NCI-H82 (cell line): ENCODE measurements at places on chromosomes 3 and 15.

- peak; percentile 51 for DNase-seq
These were observed 39.0 kb downstream of the CYP19A1 start for GRCh38 chr15:51299187-51300015.

- DNase-seq = no peak
These were observed 517.9 kb downstream of the MECOM start for GRCh38 chr3:169145540-169146178.

- peak; percentile 95 for DNase-seq
These were observed 570.1 kb upstream of the CBLB start for GRCh38 chr3:106438887-106439286.

- DNase-seq = no peak
These were observed 25.7 kb downstream of the PRKCI start for GRCh38 chr3:170247875-170248274.

GRCh38 chr3:134430174-134430573 is 55.6 kb downstream of the ANAPC13 start:
- DNase-seq = no peak

GRCh38 chr3:120506828-120507774 is 56.3 kb upstream of the FSTL1 start:
- peak; percentile 74 for DNase-seq

- no peak for DNase-seq
These were observed 2.3 kb downstream of the RBM5 start for GRCh38 chr3:50090984-50091383.

DNA sequence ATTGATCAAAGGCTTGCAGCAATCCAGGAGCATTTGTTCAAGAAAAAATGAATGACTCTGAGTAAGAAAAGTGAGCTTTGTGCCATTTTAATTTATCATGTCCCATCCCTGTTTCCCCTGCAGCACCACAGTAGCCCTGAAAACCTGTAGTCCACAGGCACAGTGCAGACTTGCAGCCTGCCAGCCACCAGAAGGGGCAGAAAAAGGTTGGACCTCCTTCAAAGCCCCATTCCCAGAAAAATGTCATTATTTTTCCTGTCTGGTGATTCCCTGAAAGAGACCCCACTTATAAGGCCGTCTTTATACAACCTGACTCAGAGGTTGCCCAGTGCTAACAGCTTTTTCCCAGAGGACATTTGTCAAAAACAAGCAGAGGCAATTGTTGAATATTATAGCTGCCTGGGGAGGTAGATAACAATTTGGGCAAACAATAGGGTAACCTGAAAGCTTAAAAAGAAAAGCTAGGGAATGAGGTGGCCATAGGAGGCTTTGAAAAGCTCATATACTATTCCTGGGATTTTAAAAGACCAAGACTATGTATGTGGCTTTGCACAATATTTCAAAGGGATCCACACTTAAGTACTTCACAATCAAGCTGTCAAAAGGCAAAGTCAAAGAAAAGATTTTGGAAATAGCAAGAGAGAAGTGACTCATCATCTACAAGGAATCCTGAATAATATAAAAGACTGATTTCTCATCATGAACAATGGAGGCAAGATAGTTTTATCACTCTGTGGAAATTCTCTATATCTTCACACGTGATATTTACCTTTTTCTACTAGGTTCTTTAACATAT is 136.8 kb upstream of the PLXNA1 start:
- DNase-seq = no peak

GRCh38 chr15:73321496-73322450 is 47.0 kb downstream of the HCN4 start:
- DNase-seq = peak; percentile 89

GRCh38 chr3:12325586-12326515 is 37.0 kb downstream of the PPARG start:
- DNase-seq = no peak

DNA sequence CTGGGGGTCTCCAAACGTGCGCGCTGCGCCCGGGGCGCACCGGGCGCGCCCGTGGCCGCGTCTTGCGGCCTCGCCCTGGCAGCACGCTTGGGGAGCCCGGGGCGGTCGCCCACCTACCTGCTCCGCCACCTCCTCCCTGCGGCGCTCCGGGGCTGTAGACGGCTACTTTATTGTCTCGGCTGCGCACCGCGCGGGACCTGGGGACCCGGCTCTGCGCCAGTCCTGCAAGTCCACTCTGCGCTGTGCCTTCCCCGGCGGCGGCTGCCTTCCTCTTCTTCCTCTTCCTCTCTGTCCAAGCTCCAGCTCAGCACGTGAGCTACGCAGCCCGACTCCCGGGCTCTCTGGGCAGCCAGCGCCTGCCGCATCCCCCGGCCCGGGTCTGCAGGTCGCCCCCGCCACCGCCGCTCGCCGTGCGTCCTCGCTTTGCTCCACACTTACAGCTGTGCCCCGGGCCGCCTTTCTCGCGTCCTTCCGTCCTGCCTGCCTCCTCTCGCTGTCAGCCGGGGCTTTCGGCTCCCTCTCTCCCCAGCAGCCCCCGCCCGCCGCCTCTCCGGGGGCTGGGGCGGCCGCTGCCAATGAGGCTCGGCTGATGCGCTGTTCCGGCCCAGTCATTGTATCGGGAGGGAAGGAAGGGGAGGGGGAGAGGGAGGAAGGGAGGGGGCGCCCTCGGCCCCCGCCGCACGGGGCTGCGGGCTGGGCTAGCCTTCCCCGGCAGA is 156.4 kb upstream of the FRMD4B start:
- no peak for DNase-seq

- DNase-seq = no peak
These were observed 94.7 kb downstream of the LRRC28 start for GRCh38 chr15:99345832-99346462.

DNA sequence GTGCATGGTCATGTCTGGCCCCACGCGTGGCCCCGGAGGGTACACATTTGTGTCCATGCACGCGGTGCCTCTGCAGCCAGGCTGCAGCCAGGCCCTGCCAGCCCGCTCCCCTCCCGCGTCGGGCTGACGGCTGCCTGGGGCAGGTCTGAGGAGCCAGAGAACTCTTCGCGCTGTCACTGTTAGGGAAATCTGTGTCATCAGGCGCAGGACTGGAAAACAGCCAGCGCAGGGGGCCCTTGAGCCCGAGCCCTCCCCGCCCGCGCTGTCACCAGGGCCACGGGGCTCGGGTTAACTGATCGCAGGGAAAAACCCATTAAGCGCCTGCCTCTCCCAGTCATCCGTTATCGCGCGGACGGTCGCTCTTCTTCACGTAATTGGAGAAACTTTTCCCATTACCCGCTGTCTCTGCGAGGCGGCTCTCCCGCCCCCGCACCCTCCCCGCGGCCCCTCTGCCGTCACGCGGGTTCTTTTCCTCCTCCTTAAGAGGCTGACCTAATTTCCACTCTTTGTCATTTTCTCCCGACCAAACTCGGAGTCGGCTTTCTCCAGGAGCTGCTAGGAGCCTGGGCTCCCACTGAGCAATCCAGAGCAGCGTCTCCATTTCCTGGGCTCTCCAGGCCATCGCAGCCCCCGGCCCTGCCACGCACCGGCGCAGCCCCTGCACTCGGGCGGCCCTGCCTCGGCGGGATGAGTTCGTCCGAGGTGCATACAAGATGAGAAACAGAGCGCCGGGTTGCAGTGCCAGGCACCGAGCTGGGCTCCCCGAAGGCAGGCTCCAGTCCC is 57.5 kb upstream of the PRR23E start:
- peak; percentile 79 for DNase-seq

DNA sequence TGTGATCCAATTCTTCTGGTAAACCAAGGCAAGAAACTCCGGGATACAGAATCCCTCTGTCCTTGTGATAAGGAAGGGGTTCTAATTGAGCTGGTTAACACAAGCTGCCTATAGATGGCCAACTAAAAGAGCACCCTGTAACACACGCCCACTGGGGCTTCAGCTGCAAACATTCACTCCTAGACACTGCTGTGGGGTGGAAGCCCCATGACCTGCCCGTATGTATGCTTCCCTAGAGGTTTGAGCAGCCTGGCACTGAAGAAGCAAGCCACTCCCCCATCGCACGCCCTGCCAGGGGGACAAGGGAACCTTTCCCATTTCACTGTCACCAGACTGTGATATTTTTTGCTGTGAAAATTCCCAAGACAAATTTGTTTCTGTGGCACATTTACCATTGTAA is 516.9 kb upstream of the GOLIM4 start:
- no peak for DNase-seq

- no peak for DNase-seq
These were observed 201.2 kb downstream of the RPLP1 start for GRCh38 chr15:69653846-69654245.

- DNase-seq = no peak
These were observed 40.0 kb downstream of the MYO9A start for GRCh38 chr15:72077950-72078349.

- DNase-seq = peak; percentile 28
These were observed 681 bp downstream of the CTDSPL start for GRCh38 chr3:37862219-37862902.

DNA sequence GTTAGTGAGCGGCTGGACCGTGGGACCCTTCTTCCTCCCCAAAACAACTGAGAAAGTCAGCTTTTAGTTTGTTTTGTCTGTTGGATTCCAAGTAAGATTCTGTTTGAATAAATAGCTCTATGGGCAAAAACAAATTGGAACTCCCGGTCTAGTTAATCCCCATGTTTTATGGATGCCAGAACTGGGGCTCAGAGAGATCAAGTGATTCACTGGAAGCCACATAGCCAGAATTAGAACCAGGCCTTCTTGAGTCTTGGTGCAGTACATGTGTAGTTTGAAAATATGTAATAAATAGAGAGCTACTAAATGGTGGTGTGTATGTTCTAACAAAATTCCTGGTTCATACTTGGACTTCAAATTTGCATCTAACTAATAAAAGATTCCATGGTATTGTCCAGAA is 29.3 kb upstream of the POLR2M start:
- DNase-seq = no peak

DNA sequence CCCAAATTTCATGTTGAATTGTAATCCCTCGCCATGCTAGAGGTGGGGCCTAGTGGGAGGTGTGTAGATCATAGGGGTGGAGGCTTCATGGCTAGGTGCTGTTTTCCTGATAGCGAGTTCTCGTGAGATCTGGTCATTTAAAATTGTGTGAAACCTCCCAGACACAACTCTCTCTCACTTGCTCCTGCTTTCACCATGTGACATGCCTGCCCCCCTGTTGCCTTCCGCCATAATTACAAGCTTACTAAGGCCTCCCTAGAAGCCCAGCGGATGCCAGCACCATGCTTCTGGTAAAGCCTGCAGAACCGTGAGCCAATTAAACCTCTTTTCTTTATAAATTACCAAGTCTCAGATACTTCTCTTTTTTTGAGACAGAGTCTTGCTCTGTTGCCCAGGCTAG is 36.0 kb downstream of the CCDC54 start:
- no peak for DNase-seq

DNA sequence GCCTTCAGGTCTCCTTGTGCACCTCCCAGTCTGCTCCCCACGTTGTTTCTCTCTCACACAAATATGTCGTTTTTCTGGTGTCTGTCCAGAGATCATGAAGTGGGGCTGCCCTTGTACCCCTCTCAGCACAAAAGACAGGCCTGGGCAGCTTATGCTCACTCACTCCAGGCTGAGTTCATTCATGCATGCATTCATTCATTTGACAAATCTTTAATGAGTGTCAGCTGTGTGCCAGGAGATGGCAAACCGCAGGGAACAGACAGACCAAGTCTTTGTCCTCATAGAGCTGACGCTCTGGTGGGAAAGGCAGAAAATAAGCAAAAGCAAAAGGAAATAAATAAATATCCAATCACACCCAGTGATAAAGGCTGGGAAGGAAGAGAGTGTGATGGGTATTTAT is 7.6 kb upstream of the TRH start:
- no peak for DNase-seq

GRCh38 chr3:128293930-128294329 is 140.6 kb downstream of the EEFSEC start:
- no peak for DNase-seq

DNA sequence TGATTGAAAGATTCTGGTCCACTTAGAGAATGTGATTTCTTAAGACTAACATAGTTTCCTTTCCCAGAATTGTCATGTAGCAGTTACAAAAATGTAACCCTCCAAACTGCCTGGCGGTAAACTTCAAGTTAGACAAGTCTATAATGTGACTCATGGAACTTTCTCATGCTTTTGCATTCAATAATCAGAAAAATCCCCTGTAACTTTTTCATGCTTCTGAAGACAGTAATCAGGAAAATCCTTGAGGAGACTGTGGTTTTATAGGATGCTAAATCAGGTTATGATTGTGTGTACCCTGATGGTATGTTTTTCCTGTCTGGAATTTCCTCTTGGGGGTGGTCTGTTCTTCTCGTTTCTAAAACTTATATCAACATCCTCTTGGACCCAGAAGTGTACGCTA is 74.0 kb upstream of the RARB start:
- DNase-seq = no peak

GRCh38 chr15:100725121-100726069 is 123.0 kb downstream of the ASB7 start:
- no peak for DNase-seq

GRCh38 chr3:105853801-105854432 is 14.9 kb downstream of the CBLB start:
- no peak for DNase-seq

- DNase-seq = no peak
These were observed 81.2 kb downstream of the SRGAP3 start for GRCh38 chr3:9168241-9168741.

- DNase-seq = no peak
These were observed 125.7 kb downstream of the EEFSEC start for GRCh38 chr3:128278761-128279600.

DNA sequence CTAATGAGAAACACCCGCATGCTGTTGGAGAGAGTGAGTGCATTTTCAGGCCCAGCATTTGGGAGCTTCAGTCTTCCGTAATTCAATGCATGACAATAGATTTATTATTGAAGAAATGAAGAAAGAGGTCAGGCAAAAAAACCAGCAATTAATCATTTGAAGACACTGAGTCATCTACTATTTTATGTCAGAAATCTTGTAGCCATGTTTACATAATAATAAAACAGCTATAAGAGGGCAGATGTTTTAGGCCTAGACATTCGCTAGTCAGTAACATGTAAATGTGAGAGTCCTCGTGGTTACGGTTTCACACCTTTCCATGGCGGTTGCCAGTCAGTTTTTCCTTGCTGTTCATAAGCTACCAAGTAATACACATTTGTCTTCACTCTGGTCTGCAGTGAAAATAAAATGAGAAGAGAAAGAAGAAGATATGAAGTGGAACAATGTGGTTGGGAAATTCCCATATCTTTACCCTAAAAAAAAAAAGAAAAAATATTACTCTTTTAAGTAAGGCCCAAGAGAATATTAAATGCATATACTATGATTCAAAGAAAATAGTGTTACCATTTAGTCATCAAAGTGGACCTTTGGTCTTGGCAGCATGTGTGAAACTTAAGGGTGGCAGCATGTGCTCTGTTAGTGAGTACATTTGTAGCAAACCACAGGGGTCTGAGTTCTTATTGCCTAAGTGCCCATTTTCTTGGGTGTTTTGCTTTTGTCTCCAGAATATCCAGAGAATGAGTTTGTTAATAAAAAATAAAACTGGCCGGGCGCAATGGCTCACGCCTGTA is 140.5 kb upstream of the TBL1XR1 start:
- no peak for DNase-seq
